ENCODE measurements at places on chromosomes 13 and 19.

GRCh38 chr13:51613535-51613934, 29.3 kb downstream of the WDFY2 start:
- no peak for DNase-seq

DNA sequence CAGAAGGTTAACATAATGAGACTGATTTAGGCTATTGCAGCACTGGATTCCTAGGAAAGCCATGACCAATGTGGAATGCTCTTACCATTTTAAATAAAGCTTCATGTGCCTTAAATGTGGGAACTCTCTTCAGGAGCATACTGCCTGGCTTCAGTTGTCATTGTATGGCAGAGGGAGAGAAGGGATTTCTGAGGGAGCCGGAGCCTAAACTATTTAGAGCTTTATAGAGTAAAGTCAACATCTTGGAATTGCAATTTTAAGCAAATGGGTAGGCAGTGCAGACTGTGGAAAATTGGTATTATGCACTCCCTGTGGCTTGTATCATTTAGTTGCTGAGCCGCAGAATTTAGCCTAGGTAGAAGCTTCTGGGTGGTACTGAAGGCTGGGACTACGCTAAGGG, 2041.4 kb downstream of the PCDH9 start:
- DNase-seq: no peak

DNA sequence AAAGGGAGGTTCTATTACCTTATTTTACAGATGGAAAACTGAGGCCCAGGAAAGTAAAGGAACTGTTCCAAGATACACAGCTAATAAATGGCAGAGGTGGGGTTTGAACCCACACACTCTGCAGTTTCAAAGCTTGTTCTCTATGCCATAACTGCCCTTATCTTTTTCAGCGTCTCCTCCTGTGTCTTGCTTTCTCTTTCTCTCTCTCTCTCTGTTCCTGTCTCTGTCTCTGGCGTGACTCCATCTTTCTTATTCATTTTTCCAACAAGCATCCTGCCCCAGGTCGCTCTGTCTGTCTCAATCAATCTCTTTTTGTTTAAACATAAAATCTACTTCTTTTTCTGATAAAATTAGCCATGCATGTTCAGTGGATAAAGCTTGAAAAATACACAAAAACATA, 3.2 kb upstream of the IFNL4 start:
- no peak for DNase-seq

DNA sequence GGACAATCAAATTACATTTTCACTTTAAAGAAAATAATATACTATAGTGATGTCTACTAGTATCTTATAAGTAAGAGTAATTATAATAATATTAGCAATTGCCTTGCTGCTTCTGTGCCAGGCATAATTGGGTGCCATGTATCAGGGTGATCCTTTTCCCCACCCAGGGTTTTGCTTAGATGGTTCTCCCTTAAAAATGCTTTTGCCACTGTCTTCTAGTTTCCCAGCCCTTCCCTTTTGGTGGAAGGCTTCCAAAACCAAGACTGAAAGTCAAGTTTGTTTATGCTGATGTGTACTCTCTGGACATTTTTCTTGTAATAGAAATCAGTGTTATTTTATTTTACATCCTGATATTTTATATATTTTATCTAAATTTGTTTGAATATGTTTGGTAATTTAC, 77.8 kb downstream of the ITGBL1 start:
- no peak for DNase-seq

- no peak for DNase-seq
Observed at GRCh38 chr13:32272021-32272683, 43.0 kb downstream of the ZAR1L start.

DNA sequence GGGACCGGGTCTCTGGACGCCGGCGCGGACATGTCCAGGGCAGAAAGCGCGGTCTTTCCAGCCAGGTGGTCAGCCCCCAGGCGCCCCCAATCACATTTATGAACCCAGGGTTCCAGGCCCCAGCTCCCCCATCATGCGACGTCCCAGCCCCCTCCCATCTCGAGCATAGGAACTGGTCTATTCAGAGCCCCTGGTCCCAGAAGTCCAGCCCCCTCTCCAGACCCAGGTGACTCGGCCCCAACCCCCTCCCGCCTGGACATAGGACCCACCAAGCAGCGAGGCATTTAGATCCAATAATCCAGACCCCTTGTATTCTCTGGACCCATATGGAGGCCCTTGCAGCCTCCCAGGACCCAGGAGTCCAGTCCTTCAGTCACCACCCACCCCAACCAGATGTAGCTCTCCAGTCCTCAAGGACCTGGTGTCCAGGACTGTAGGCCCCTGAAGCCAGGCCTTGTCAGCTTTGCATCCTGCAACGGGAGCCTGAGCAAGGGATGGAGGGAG, 501 bp downstream of the APLP1 start:
- DNase-seq: no peak

Data from T-helper 2 cell (primary cell).